ENCODE measurements at places on chromosomes 3 and 15.
A peak's percentile ranks its signal among the peaks of the same experiment; 100 is the strongest.

DNA sequence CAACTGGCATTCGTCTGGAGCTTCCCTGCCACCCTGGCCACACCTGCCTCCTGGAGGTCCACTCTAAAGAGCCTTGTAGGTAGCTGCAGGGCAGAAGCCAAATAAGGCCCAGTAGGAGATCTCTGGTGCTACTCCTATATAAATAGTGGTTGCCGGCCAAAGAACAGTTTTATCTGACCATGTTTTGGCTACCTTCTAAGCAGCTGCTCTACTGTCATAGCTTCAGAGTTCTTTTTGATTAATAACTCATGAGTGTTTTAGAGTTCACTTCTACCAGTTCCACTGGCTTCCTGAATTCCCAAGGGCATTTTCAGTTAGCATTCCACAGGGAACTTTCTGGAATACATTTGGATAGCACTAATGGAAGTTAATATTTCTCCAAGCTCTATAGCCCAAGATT lies 154.6 kb downstream of the B3GALNT1 start:
- DNase-seq, result no peak

DNA sequence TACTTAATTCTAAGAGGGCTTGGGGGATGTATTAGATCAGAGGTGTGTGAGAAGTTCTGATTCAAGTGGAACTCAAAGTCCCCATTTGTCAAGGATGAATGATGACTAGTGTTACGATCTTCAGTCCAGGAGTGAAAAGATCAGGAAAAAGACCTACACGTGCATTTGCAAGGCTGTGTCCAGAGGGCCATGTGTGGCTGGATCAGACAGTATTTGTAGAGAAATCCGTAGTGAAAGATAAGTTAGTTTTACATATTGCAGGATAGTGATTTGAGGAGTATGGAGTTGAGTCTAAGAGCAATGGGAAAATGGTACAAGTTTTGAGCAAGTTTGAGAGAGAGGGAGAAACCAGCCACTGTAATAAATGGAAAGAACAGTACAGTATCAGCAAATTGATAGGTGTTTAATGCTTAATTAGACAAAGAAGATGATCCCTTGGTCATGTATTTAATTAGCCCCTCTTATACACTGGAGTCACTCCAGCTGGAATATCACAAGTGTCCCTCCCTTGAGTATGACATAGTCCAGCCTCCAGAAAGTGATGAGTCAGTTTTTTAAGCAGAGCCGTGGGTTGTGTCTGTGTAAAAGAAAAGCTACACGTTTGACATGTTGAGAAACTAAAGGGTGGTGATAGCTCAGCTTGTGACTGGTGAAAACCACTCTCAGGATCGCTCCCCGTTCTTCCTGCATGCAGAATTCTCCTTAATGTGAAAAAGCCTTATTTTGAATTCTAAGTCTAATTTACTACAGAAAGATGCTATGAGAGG lies 348.8 kb downstream of the ROBO1 start:
- no peak for DNase-seq

GRCh38 chr15:44719293-44719999 lies 8.1 kb downstream of the B2M start:
- peak; percentile 14 for DNase-seq

DNA sequence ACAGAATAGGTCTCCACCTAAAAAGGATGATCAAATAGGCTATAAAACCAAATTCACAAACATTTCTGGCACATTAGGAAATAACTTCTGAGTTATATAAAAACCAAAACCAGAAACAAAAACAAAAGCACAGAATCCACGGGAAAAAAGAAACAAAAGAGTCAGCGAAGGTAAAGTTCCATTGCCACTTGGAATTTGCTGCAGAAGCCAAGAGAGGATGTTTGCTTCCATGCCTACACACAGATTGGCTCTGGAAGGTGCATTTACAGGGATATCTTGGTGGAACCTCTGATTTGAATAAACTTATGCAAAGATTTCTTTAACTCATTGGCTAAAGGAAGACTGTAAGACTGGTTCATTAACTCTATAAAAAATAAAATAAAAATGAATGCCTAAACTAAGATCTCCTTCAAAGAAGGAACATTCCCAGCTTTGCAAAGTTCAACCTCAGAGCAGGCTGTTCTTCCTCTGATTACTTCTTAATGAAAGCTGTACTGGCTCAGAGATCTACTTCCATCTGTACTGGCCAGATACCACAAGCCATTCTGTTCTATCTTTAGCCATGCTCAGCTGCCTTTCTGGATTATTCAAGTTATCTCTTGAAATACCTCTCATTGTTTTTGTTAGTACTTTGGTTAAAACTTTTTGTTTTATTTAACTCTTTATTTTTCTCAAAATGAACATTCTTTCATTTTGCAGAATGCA lies 537.5 kb upstream of the CCDC54 start:
- DNase-seq, result no peak

GRCh38 chr3:189787632-189788031 lies 156.4 kb downstream of the TP63 start:
- DNase-seq, result no peak

GRCh38 chr3:103112273-103112672 lies 677.5 kb downstream of the ZPLD1 start:
- DNase-seq, result no peak

DNA sequence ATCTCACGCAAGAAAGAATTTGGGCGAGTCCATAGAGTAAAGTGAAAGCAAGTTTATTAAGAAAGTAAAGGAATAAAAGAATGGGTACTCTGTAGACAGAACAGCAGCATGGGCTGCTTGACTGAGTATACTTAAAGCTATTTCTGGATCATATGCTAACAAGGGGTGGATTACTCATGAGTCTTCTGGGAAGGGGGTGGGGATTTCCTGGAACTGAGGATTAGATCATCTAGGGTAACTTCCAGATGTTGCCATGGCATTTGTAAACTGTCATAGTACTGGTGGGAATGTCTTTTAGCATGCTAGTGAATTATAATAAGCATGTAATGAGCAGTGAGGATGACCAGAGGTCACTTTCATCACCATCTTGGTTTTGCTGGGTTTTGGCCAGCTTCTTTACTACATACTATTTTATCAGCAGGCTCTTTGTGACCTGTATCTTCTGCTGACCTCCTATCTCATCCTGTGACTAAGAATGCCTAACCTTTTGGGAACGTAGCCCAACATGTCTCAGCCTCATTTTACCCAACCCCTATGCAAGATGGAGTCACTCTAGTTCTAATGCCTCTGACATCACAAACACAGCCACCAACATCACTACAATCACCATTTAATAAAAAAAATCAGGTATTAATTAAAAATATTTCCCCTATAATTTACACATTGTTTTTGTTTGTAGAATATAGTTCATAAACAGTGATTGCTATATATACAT lies 890.7 kb upstream of the EPHA6 start:
- DNase-seq, result peak; percentile 89

DNA sequence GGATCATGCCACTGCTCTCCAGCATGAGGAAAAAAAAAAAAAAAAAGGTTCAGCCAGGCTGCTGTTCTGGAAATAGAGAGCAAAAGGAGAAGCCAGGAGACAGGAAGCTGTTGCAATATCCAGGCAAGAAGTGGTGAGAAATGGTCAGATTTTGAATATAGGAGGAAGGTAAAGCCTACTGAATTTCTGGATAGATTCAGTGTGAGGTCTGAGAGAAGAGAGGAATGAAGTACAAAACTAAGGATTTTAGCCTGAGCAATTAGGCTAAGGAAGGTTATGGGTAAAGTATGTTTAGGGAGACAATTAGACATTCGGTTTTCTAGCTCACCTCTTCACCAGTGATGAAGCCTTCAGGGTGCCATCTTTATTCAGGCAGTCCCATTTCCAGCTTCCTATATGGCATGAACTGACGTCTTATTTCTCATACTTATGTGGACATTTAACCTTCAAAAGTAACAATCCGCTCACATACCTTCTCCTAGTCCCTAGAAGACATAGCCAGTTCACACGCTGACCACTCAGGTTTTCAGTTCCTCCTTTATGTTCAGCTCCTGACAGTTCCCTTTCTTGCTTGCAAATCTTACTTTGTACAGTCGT lies 57.2 kb downstream of the KIF9 start:
- DNase-seq, result peak; percentile 87

GRCh38 chr15:60814062-60814461 lies 335.1 kb upstream of the ICE2 start:
- no peak for DNase-seq

GRCh38 chr3:99348451-99348850 lies 289.9 kb upstream of the COL8A1 start:
- DNase-seq, result no peak

GRCh38 chr3:107927361-107928083 lies 163.3 kb downstream of the CD47 start:
- DNase-seq, result peak; percentile 70

- no peak for DNase-seq
Observed at GRCh38 chr15:45377609-45378148, 665 bp downstream of the GATM start.

- DNase-seq, result no peak
Observed at GRCh38 chr3:5136919-5137429, 14.9 kb downstream of the ARL8B start.

GRCh38 chr3:19348941-19349564 lies 200.7 kb downstream of the KCNH8 start:
- DNase-seq, result peak; percentile 1

DNA sequence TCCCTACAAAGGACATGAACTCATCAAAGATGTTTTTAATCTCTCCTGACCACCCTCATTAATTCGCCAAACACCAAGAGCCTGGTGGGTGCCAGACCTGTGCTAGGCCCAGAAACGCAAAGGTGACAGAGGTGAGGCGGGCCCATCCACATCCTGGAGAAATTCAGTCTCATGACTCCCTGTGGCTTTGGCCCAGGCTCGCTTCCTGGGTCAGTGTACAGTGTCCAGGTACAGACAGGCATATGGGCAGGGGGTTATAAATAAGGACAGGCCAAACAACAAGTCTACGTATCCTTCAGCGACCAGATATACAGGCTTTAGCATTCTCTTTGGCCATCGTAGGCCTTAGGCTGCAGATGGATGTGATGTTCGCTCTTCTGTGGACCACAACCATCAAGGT lies 945 bp upstream of the PLA2G4F start:
- no peak for DNase-seq

DNA sequence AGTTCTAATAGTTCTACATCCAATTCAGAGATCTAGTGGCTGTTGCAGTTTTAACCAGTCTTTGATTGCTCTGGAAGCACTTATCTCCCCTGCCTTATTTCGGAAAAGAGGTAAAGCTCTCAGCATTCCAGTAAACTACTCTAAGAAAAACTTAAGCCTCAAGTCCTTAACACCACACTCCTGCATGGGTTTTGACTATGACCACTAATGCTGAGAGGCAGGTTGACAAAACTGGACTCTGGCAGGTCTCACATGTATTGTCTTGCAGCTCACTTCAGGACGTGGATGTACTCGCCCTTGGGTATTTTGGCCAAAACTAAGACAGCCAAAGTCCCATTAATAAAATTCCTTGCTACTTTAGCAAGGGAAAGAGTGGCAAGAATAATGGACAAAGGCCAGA lies 405.9 kb upstream of the GRM7 start:
- no peak for DNase-seq

GRCh38 chr15:94740469-94740868 lies 509.1 kb downstream of the MCTP2 start:
- DNase-seq, result no peak

DNA sequence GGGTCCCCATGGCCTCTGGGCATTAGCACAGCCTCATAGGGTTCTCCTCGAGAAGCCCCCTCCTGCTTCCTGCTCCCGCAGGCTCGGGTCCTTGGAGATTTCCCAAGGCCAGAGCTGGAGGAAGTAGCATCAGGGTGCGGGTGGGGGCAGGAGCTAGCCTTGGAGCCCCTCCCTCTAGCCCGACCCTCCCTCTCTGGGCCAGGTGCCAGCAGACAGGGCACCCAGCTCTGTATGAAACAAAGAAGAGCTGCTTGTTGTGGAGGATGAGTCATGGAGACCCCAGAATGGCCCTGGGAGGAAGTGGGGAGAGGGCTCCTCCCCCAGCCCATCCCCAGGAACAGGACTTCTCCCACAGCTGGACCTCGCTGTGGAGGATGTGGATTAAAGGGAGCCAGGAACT lies 29.2 kb downstream of the EPHB3 start:
- no peak for DNase-seq

- no peak for DNase-seq
Observed at GRCh38 chr15:78156653-78157052, 7.5 kb downstream of the IDH3A start.

- no peak for DNase-seq
Observed at GRCh38 chr3:52529376-52530333, 4.0 kb downstream of the NT5DC2 start.

DNA sequence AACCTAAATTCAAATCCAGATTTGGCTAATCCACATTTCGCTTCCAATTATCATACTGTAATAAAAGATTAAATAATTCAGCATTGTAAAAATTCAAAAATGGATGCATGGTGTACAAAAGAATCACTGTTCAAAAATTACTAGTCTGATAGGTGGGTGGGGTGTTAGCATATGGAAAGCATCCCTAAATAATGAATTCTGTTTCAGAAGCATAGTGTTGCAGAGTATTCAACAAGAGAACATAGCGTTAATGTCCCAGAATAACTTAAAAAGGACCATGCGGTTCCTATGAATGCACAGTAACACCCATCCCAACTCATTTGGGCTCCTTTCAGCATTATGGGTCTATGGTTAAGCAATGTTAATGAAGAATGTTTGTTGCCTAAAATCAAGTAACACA lies 51.1 kb downstream of the MORC1 start:
- no peak for DNase-seq

DNA sequence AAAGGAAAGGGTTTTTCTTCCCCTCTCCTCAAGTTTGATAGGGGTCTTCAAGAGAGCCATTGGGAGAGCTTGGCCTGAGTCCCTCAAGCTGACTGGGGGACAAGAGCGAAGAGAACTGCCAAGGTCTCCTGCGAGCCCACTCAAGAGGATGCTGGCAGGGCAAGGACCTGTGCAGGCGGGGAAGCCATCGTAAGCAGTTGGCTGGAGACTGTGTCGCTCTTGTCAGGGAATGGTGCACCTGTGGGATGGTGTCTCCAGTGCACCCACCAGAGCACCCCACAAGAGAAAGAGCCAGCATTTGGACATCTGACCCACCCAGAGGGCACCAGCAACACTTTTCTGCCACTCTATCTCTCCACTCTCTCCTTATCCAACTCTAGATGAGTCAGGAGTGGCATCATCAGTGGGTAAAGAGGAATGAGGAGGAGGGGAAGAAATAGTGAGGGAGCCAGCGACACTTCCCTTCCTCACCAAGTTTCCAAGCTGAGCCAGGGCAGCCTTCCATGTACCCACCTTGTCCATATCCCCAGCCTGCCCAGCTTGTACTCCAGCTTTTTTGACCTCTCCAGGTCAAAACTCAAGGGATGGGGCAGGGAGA lies 13.6 kb upstream of the XIRP1 start:
- no peak for DNase-seq

DNA sequence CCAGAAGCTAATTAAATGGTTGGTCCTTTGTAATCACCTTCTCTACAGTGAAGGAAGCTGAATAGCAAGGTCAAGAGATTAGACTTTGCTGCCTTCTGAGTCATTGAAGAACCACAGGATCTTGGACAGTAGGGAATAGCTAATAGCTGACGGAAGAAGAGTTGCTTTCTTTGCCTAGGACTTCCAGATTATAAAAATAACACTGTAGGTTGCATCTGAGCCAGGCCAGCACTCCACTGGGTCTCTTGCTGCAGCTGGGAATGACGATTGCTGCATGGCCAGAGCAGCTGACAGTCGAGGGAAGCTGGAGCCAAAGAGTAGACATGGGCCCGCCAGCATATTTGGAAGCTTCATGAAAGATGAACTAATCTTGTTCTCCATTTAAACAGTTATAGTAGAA lies 81.5 kb upstream of the KCNMB2 start:
- DNase-seq, result no peak

- DNase-seq, result no peak
Observed at GRCh38 chr3:133992951-133993620, 36.6 kb downstream of the SLCO2A1 start.

All from MV-4-11 (cell line).